AG04449 (cell line): ENCODE measurements at places on chromosomes 4 and X.

- no peak for DNase-seq
Observed at GRCh38 chr4:39900966-39901365, 76.7 kb downstream of the PDS5A start.

DNA sequence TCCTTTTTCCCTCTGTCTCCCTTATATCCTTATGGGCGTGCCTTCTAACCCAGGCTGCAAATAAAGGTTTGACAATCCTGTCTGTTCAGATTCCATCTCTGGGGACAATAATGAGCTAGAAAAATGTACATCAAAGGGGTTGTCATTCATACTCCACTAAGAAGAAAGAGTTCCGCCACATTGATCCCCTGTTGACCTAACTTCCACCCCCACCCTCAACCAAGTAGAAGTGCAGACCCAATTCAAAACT, 541 bp upstream of the GABRA3 start:
- DNase-seq: no peak

- DNase-seq: no peak
Observed at GRCh38 chrX:30085571-30085970, 129.8 kb upstream of the MAGEB2 start.

DNA sequence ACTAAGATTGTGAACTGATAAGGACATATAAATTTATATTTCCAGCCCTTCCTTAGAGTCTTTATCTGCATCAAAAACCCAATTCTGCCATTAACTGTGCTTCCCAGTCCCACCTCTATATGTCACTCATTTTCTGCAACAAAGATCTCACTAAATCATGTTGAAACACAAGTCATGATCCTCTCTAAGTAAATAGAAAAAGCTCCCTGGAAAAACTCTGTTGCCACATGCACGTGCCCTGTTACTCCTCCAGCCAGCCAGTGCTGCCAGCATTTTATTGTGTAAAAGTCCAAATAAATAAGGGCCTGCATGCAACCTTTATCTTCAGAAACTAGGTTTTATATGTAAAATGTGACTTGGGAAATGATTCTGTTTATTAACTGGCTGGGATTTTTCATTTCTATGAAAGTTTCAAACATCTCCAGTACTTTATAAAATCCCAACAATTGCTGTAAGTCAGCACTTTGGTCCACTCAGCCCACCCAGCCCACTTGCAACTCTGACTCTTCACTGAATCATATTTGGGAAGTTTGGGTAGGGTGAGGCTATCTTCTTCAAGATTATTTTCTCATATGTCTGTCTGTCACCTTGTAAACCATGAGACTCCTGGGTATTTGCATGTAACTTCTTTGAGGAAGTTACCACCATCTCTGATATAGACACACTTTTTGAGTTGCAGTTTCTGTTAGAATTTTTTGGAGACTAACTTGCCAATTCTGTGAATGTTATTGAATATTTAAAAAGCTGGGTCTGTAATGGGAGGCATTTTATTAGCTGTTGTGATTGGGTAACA, 40.0 kb upstream of the SMARCA5 start:
- no peak for DNase-seq

- no peak for DNase-seq
Observed at GRCh38 chr4:159141193-159141592, 38.3 kb downstream of the RAPGEF2 start.

GRCh38 chrX:4710618-4711433, 997.4 kb upstream of the PRKX start:
- no peak for DNase-seq

DNA sequence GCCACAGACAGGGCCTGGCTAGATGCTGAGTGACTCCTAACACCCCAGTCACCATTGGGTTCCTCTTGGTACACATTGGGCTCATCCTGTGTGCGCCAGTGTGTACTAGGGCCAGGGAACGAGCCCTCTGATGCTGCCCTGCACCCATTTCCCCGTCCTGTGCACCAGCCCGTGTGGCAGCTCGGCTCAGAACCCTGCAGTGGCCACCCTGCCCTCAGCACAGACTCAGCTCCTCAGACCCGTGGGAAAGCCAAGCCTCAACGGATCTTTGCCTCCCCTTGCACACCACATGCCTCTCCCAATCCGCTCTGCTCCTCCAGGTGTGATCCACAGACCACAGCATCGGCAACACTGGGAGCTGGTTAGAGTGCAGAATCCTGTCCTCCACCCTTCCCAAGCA, 38.6 kb downstream of the EVC start:
- no peak for DNase-seq

- DNase-seq: no peak
Observed at GRCh38 chr4:7698584-7698983, 241.1 kb downstream of the AFAP1 start.

DNA sequence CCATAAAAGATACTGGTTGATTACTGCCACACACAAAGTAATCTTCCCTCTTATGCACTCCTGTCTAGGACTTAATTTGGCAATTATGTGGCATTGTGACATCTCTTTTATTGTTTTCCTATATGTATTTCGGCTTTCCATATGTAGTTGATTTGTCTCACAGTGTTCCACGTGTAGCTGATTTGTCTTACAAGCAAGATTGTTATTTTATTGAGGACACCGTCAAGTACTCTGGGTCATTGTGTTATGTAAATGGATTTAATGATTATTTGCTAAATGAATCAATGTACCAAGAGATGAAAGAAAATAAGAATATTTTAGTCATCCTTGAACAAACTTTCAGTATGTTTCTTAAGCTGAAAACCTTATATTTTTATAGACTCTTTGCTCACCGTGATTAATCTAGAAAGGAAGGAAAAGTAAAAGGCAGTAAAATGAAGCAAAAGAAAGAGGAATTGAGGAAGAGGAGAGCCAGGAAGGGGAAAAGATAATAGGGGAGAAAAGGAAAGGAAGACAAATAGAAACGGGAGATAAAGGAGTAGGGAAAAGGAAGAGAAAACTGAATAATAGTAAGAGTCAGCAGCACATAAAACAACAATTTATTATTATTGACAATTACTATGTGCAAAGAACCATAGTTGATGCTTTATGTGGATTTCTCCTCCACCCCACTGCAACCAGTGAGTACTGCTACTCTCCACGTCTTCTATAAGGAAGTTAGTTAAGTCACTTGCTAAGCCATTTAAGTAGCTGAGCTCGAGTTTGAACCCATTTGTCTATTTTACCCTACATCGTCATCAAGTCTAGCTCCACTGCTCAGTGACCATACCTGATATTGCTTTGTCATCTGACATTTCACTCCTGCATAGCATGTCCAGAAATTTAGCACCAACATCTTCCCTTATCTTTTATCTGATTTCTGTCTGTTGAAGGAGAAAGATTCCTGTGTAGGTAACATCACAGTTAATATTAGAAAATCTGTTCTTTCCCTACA, 336.5 kb downstream of the BMPR1B start:
- DNase-seq: no peak

DNA sequence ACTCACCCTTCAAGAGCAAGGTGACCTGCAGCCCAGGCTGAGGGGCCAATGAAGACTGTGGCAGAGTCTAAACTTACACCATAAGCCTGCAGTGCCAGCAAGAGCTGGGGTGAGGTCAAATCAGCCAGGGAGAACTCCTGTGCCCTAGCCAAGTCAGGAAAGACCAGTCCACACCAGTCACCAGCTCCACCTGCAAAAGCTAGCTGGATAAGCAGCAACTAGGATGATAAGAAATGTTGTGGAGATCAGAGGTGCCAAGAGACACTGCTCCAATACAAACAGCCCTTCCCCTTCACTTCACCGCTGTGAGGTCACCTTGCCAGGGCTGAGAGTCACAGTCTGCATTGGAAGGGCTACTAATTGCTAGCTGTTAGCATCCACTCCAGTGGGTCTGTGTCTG, 31.3 kb downstream of the NIPAL1 start:
- DNase-seq: no peak
